ENCODE measurements at places on chromosomes 11 and 22.

DNA sequence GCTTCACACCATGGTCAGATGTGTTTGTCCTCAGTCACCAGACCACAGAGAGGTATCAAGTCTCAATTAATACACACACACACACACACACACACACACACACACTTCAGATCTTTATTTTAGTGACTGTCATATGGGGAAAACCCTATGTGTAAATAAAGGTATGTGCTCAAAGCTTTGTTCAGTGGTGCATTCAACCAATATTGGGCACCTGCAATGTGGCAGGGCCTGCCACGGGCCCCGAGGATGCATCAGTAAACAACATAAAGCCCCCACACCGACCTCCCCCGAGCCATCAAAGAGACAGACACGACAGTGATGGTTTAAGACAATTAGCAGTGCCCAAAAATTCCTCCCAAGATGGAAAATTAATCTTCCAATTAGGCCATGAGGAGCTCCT is 51.6 kb downstream of the SHANK2 start:
- no peak for DNase-seq

- peak; percentile 53 for DNase-seq
These were observed 5.7 kb upstream of the SMARCB1 start for GRCh38 chr22:23781065-23781464.

GRCh38 chr11:104113541-104113940 is 50.4 kb downstream of the PDGFD start:
- DNase-seq, result no peak

DNA sequence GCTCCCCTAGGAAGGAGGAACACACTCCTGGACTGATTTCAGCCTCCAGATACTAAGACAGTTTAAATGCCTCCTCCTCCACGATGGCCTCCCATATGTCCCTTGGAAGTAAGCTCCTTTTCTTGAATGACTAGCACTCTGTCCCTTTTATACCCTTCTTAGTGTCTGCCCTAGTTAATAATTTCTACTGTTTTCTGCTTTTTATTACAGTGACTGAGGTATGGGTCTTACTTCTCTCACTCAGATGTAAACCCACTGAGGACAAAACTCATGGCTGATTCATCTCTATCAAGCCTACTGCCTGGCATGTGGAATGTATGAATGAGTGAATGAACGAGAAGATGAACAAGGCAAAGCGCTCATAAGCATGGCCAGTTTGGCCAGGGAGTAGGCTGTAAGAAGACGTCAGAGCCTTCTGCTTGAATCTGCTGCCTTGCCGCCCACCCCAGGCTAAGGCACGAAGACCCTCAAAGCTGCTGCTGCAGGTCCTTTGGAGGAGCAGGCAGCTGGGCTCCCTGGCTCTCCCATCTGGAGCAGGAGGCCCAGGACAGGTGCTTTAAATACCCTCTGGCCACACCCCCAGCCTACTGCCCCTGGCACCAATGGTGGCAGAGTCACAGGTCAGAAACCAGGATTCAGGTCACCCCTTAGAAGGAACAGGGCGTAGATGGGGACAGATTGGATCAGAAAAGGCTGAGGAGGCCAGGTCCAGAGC is 8.2 kb upstream of the PGA3 start:
- DNase-seq, result no peak

- peak; percentile 63 for DNase-seq
These were observed at the start of gene MUC5AC for GRCh38 chr11:1157645-1158591. TSS of gene MUC5AC (plus strand) at chr11:1157953. CDS start at chr11:1158000, 47 bp downstream.
